Uterine smooth muscle cell (primary cell): ENCODE measurements at places on chromosomes 3 and 15. TPM values are rescaled to one million over a fixed set of nuclear protein-coding genes. Genes with fewer than 3 reads are reported as not detected.

GOLGB1 gene
- 57.1 and 94.1 TPM in 2 replicates for total RNA-seq

FGF12 gene
- total RNA-seq: under 0.01 and 0.22 TPM in 2 replicates

AADACL2 gene
- not detected in 2 replicates for total RNA-seq

ZIC1 gene
- not detected in 2 replicates for total RNA-seq

PLA1A gene
- 0.25 and 0.33 TPM in 2 replicates for total RNA-seq

BNC1 gene
- total RNA-seq: 10.0 and 11.3 TPM in 2 replicates

WDR93 gene
- total RNA-seq: under 0.01 TPM in 2 replicates

HYAL1 gene
- total RNA-seq: 0.50 and 0.66 TPM in 2 replicates

TNFSF10 gene
- 1.4 and 2.0 TPM in 2 replicates for total RNA-seq

FHIT gene
- total RNA-seq: 2.0 and 2.1 TPM in 2 replicates

SLC12A8 gene
- total RNA-seq: 3.2 and 6.9 TPM in 2 replicates

KNSTRN gene
- total RNA-seq: 45.1 and 118 TPM in 2 replicates

CACNA2D2 gene
- under 0.01 TPM in 2 replicates for total RNA-seq

FAN1 gene
- 17.5 and 18.7 TPM in 2 replicates for total RNA-seq

MASP1 gene
- total RNA-seq: 56.8 and 123 TPM in 2 replicates

CHRNA5 gene
- 1.6 and 5.1 TPM in 2 replicates for total RNA-seq

TMCO5A gene
- total RNA-seq: under 0.01 TPM in 1 of 2 replicates, not detected in the other

SMCO1 gene
- total RNA-seq: not detected in 2 replicates

ANKRD63 gene
- total RNA-seq: not detected in 2 replicates

RUVBL1 gene
- total RNA-seq: 61.7 and 109 TPM in 2 replicates

IL5RA gene
- not detected in 2 replicates for total RNA-seq

FGD5 gene
- total RNA-seq: 0.11 and 0.37 TPM in 2 replicates

PLSCR2 gene
- not detected in 2 replicates for total RNA-seq

SV2B gene
- total RNA-seq: under 0.01 and 0.12 TPM in 2 replicates

LMAN1L gene
- 0.11 TPM in 1 of 2 replicates, not detected in the other for total RNA-seq

EPHA3 gene
- 1.9 and 2.2 TPM in 2 replicates for total RNA-seq

TBC1D21 gene
- not detected in 2 replicates for total RNA-seq

C2CD4B gene
- total RNA-seq: 0.25 TPM in 1 of 2 replicates, not detected in the other

HTR3D gene
- not detected in 2 replicates for total RNA-seq

DAZL gene
- total RNA-seq: not detected in 2 replicates

NANOGP8 gene
- total RNA-seq: not detected in 2 replicates

GCSAM gene
- not detected in 2 replicates for total RNA-seq

GPR149 gene
- not detected in 2 replicates for total RNA-seq

NME9 gene
- total RNA-seq: 0.22 TPM in 1 of 2 replicates, not detected in the other

HAUS2 gene
- 40.6 and 56.8 TPM in 2 replicates for total RNA-seq

CDV3 gene
- 177 and 192 TPM in 2 replicates for total RNA-seq

RASSF1 gene
- total RNA-seq: 36.9 and 42.8 TPM in 2 replicates

PLA2G4D gene
- total RNA-seq: not detected in 2 replicates

CPEB1 gene
- 34.7 and 35.2 TPM in 2 replicates for total RNA-seq

DOCK3 gene
- total RNA-seq: under 0.01 and 0.12 TPM in 2 replicates

GOLGA6L7 gene
- not detected in 2 replicates for total RNA-seq

CPB1 gene
- not detected in 2 replicates for total RNA-seq

PCSK6 gene
- total RNA-seq: 0.44 and 1.2 TPM in 2 replicates

CCR3 gene
- not detected in 2 replicates for total RNA-seq

HHLA2 gene
- total RNA-seq: not detected in 2 replicates

RTP4 gene
- 1.4 and 2.9 TPM in 2 replicates for total RNA-seq

OR5K2 gene
- not detected in 2 replicates for total RNA-seq

ABI3BP gene
- 7.0 and 11.5 TPM in 2 replicates for total RNA-seq

PROS1 gene
- 20.1 and 36.1 TPM in 2 replicates for total RNA-seq

SLCO2A1 gene
- total RNA-seq: under 0.01 TPM in 1 of 2 replicates, not detected in the other

TRPC1 gene
- total RNA-seq: 43.5 and 51.9 TPM in 2 replicates

CHDH gene
- 0.44 and 0.62 TPM in 2 replicates for total RNA-seq

LCMT2 gene
- total RNA-seq: 11.2 and 13.2 TPM in 2 replicates

IL12A gene
- 3.4 and 4.1 TPM in 2 replicates for total RNA-seq

SAMMSON gene
- 0.11 and 0.25 TPM in 2 replicates for total RNA-seq
